Spleen (tissue), 13 donors: ENCODE measurements at places on chromosomes 5 and 9. TPM values are rescaled to one million over a fixed set of nuclear protein-coding genes. Genes with fewer than 3 reads are reported as not detected.

Gene GAS1
- 2.0 TPM for total RNA-seq

Gene PSD2
- not detected for total RNA-seq

DNA sequence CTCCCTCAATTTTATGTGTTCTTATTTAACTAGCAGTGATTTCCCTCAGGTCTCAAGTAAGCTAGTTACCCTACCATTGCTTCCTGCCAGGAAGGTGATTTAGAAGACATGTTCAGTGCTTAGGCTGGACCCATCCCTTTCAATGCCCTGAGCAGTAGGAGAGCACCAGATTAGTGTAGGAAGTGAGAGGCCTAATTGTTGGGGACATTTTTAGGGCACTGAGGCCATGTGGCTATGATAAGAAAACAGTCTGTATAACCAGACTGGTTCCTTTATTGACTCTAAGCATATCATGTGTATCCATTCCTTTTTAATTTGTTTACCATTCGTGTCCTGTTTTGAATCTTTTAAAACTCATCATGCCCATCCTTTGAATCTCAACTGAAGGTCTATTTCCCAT, 312.3 kb upstream of the PRR16 start:
- no peaks in the 10 kb centered on the region for H3K27me3 ChIP-seq
- no peak overlapping the region for H3K27ac ChIP-seq
- H3K4me1 ChIP-seq: no peaks in the 10 kb centered on the region
- H3K4me3 ChIP-seq: no peak overlapping the region
- H3K36me3 ChIP-seq: no peaks in the 10 kb centered on the region

GRCh38 chr9:38368731-38369130, 23.8 kb upstream of the ALDH1B1 start:
- H3K27ac ChIP-seq: no peak overlapping the region
- no peak overlapping the region for H3K4me3 ChIP-seq
- H3K36me3 ChIP-seq: no peaks in the 10 kb centered on the region
- H3K4me1 ChIP-seq: no peaks in the 10 kb centered on the region

GRCh38 chr9:19431361-19432171, 22.8 kb downstream of the ACER2 start:
- no peaks in the 10 kb centered on the region for H3K4me1 ChIP-seq
- no peak overlapping the region for H3K27ac ChIP-seq
- no peak for DNase-seq
